ENCODE measurements at places on chromosomes 4 and X. TPM values are rescaled to one million over a fixed set of nuclear protein-coding genes. Genes with fewer than 3 reads are reported as not detected.

TCEAL5 gene
- 13.2 TPM for polyA plus RNA-seq

AKAP17A gene
- 56.5 TPM for polyA plus RNA-seq

HTN3 gene
- polyA plus RNA-seq, result not detected

ARFIP1 gene
- polyA plus RNA-seq, result 54.6 TPM

GRCh38 chr4:155866177-155866576, at the start of gene ASIC5:
Gene ASIC5, minus strand, starts transcription at chr4:155866277. Its CDS starts 51 bp downstream, at chr4:155866226.
- no peak for DNase-seq

- no peak for DNase-seq
These were observed 41.1 kb downstream of the ADGRA3 start for GRCh38 chr4:22474636-22475310.

GRCh38 chrX:37829721-37830120, 17.6 kb downstream of the DYNLT3 start:
- DNase-seq, result no peak

DNA sequence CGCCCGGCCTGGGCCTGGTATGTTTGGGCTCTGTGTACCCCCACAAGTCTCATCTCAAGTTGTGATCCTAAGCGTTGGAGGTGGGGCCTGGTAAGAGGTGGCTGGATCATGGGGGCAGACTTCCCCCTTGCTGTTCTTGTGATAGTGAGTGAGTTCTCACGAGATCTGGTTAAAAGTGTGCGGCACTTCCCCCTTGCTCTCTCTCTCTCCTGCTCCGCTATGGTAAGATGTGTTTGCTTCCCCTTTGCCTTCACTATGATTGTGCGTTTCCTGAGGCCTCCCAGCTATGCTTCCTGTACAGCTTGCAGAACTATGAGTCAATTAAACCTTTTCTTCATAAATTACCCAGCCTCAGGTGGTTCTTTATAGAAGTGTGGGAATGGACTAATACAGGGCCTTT, 53.0 kb downstream of the CHST7 start:
- DNase-seq, result no peak

DNA sequence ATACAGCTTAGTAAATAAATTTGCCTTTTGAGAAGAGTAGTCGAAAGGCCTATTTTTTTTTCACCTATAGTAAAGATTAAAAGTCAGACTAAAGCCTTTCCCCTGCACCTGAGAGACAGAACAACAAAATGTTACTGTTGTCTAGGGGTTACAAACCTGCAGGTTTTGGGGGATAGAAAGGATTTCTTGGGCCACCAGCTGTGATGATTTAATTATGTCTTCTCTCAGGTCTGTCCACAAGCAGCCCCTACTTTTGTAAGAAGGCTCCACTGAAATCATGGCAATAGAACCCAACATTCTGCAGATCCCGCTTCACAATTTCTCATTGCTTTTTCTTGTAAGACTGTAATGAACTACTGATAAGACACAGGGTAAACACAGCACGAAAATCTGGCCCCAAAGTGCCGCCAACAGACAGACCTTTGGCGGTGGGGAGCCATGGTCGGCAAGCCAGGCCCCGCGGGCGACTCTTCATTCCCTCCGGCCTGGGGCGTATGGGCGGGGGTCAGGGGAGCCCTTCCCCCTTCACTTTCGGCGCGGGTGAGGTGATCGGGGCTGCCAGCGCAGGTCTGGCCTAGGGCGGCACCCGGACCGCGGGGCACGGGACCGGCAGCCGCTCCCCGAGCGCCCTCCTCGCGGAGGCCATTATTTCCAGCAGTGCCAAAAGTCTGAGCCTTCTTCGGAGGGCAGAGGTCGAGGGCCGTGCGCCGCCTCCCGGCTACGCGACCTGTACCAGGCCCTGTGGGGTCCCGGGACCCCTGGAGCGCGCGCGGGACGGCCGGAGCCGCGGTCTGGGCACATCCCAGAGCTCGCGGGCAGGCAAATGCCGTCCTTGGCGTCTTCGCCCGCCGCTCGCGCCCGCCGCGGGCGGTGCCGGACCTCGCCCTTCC, 812 bp upstream of the KDM6A start:
- peak; percentile 32 for DNase-seq

DNA sequence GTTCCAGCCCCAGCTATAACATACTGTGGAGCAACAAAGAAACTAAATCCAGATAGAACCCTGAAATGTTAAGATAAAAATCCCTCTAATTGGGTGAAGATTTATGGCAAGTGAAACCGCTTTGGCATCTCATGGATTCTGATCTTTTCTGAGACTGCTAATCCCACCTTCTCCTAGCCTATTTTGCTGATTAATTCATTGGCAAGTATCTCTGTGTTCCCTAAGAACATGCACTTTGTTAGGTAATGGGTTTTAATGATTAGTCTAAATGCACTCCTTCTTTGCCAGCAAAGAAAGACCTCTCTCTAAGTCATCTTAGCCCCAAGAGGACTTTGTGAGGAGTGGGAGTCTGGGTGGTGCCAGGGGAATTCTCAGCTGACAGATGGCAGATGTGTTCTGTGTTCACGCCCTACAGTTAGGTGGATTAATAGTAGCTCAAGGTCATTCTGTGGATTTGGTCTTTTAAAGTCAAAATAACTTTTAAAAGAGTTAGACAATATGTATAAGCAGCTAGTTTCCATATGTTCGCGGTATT, 171.3 kb downstream of the UNC5C start:
- no peak for DNase-seq
